Diencephalon (tissue), 1 donor: ENCODE measurements at places on chromosomes 4 and X. TPM values are rescaled to one million over a fixed set of nuclear protein-coding genes. Genes with fewer than 3 reads are reported as not detected.

The PRSS12 gene
- total RNA-seq: 21.7 TPM

The SSX3 gene
- not detected for total RNA-seq

The CXorf38 gene
- total RNA-seq: 8.8 TPM

The UCP1 gene
- total RNA-seq: 0.23 TPM
